ENCODE measurements at places on chromosomes 11 and 22.

- DNase-seq = no peak
Measured at GRCh38 chr22:48901324-48901723, 926.3 kb downstream of the BRD1 start.

GRCh38 chr11:89608234-89608966, 101.7 kb upstream of the TRIM77 start:
- no peak for DNase-seq

- no peak for DNase-seq
Measured at GRCh38 chr11:128484172-128484571, 103.2 kb downstream of the ETS1 start.

GRCh38 chr11:11533751-11534150, 88.1 kb downstream of the GALNT18 start:
- no peak for DNase-seq

DNA sequence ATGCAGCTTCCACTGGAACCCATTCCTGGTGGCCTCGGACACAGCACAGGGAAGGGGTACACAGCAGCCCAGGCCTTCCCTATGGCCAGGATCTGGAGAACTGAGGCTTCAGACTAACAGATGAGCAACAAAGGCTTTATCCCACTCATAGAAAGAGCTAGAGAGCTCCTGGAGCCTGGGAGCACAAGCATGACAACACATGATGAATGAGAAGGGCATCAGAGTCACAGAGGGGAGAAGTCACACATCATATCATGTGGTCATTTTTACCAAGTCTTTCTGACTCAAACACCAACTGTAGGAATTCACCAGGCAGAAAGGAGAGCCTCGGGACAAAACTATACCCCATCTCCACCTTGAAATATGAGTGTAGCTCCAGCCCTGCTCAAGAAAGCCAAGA, 43.2 kb downstream of the NRXN2 start:
- no peak for DNase-seq

- DNase-seq = no peak
Measured at GRCh38 chr11:61273178-61274078, 21.7 kb downstream of the VWCE start.

DNA sequence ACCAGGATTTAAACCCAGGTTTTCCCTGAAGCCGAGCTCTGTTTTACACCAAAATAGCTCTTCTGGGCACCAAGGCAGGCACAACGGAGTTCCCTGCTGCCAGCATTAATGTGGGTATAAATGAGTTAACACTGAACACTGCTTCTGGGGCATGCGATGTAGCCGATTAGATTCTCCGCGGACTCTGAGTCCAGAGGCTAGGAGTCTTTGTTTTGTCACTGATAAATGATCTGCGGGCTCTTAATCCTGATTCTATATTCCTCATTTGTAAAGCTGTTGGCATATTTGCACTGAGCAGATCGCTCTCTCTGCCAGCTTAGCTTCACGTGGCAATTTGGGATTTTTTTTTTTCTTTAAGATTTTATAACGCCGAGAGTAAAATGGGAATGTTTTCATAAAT, 16.8 kb upstream of the LDLRAD3 start:
- DNase-seq = no peak

- DNase-seq = no peak
Measured at GRCh38 chr11:1891831-1892115, at the start of gene PRR33. TSS of gene PRR33 (minus strand) at chr11:1891895. CDS start at chr11:1890584, 1,311 bp downstream.

DNA sequence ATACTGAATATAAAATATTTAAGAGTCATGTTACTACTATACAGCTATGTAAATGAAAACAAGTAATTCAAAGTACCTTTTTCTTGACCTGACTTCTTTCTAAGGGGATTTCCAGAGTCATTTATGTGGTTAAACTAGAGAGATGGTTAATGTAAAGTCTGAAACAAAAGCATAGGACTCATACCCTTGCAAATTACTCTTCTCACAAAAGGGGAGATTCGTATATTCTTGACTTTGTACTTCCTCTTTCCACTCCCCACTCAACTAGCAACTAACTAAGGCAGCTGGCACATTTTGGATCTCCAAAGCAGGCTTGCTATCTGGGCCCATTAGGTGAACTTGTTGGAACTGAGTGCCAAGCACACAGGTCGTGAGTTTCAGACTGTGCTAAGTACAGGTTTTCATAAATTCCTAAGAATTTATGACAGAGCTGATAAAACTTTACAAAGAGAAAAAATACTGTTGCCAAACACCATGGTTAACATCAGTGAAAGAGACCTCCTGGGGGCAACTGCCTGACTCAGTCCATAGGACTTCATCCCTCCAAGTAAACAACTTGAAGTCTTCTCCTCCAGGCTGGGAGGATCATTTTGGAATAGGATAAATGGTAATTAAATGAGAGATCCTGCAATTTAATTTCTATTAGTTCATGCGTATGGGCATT, 77.0 kb upstream of the DDI1 start:
- DNase-seq = no peak

GRCh38 chr11:78025378-78025777, 2.3 kb upstream of the KCTD14 start:
- no peak for DNase-seq

- DNase-seq = no peak
Measured at GRCh38 chr11:134334796-134335571, 3.2 kb downstream of the GLB1L2 start.

DNA sequence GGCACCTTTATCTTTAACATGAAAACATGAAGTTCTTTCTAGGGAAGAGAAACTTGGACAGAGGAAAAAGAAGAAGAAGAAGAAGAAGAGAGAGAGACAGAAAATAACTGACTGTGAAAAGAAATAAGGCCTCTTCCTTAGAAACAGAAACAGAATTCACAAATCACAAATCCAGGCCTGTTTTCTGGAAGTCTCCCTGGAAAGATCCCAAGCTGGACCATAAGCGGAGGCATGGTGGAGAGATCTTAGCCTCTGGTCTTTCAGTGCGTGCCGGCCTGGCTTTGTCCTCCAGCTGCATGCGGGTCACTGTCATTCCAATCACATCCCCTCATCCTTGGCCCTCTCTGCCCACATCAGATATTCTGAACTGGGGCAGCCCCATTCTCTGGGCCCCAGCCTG, 6.9 kb downstream of the FXYD6 start:
- no peak for DNase-seq

DNA sequence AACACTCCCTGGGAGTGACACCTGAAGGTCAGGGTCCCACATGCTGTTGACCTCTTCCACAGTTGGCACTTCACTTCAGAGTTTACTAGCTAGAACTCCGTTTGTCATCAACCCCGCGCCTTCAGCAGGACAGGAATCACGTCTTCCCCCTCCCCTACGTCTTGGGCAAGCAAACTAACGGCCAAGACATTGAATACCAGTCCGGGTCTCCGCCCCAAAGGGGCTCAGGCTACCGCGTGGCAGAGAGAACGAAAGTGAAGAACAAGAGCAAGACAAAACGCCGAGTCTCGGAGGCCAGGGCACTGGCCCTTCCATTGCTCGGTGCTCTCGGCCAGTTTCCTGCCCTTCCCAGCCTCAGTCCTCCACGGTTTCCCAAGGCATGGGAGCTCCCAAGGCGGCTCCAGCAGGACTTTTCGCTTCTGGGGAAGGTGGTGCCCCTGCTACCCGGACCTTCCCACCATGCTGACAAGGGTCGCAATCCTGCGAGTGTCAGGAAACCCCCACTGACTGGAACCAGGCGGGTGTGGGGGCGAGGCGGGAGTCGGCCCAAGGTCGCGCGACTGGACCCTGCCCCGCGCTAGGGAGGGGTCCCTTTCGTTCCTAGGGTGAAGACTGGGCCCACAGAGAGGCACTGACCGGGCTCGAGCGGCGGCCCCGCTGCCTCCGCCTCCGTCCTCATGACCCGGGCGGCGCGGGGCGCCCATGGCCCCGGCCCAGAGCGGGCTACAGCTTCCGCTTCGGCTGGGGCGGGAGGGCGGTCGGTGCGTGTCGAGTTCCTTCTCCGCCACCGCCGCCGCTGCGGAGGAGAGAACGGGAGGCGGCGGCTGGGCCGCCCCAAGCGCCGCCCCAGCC, at the start of gene GUCD1:
GUCD1 (minus strand) TSS at position 826 of the 852 bp plus-strand sequence; CDS start at position 679, 147 bp downstream.
- DNase-seq = peak; percentile 29

DNA sequence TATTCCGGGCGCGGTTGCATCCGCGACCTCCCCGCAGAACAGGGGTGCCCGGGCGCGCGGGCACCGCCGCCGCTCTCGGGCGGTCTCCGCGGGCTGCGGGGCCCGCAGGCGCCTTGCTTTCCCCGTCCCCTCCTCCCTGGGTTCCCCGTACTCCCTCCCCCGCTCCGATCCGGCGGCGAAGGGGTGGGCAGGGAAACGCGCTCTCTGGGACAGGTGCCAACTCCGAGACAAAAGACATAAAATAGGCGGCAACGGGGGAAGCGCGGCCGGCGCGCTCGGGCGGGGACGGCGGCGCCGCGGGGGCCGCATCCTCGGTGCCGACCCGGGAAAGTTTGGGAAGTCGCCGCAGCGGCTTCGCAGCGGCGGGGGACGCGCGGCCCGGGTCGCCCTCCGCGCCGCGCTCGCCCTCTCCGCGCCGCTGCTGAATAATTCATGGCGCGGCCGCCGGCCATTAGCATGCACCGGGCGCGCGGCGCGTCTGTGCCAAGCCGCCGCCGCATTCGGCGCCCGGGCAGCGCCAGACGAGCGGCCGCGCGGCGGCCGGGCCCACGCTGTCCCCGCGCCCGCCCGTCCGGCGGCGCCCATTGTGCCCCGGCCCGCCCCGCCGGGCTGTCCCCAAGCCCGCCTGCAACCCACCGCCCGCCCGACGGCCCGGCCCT, 78.7 kb upstream of the PPARA start:
- DNase-seq = peak; percentile 74

GRCh38 chr22:48654492-48654891, 1173.2 kb downstream of the BRD1 start:
- DNase-seq = no peak

DNA sequence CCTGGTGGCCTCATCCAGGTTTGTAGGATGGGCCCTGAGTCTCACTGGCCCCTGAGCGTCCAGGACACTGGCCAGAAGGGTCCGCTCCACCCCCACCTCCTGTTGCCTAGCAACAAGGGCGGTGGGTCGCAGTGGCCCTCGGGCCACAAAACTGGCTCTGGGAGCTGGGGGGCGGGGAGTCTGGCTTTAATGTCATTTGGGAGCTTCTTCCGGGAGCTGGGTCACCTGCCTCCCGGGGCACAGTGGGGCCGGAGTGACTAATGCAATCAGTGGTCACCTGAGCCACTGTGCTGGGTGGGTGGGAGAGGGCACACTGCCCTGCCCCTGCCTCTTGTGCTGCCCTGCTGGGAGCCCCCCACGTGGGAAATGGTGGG, 2.6 kb downstream of the TH start:
- no peak for DNase-seq

DNA sequence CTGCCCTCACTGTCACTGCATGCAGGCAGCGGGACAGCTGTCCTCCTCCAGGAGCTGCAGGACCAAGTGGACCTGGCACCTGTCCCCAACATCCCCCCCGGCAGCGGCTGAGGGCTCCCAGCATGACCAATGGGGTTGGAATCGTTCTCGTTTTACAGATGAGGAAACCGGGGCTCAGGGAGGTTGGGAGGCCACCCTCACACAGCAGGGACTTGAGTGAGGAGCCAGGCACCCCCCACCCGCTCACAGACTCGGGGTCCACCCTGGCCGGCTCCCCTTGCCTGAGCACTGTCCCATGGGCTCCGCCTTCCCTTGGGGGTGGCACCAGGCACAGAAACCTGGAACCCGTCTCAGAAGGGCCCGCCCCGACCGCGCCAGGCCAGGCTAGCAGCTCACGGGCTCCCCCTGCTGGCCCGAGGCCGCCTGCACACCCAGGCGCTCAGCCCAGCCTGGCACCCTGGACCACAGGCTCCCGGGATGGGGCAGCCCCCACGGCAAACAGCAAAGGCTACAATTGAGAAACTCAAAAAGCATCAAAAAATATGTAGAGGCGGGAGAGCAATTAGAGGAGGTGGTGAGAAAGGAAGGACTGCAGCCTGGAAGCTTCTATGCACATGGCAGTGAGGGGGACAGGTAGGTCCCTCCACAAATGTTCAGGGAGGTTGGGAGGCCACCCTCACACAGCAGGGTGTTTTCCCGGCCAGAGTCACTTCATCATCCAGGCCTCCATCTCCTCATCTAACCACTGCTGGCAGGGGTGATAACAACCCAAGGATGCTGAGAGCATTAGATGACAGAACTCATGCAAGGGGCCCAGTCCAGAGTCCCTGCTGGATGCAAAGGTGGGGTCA, 12.8 kb downstream of the MACROD1 start:
- peak; percentile 69 for DNase-seq

- no peak for DNase-seq
Measured at GRCh38 chr11:122663764-122664163, 8.2 kb downstream of the UBASH3B start.

- no peak for DNase-seq
Measured at GRCh38 chr11:36270701-36271100, 18.5 kb downstream of the COMMD9 start.

DNA sequence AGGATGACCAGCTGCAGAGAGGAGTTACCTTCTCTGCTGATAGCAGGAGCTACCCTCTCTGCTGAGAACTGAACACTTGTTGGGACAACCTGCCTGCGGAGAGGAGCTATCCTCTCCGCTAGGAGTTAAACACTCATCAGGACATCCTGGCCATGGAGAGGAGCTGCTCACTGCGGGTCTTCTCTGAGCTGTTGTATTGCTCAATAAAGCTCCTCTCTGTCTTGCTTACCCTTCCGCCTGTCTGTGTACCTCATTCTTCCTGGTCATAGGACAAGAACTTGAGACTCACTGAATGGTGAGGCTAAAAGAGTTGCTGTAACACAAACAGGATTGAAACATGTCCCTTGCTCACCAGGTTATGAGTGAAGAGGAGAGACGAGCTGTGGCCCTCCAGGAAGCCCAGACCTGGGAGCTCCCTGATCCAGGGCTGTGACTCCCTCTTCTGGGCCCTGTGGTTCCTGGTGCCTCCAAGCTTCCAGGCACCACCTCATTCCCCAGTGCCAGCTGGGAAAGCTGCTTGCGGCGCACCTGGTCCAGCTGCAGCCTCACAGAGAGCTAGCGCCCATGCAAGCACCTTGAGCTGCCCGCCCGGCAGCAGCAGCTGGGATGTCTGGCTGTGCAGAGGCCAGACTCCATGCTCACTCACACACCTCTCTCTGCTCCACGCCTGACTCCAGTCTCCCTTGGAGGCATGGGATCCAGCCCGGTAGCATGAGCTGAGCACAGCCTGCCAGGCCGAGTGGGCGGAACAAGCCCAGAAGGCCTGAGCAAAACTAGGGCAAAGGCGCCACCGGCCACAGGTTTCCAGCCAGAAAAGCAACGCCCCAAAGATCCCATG, 50.5 kb downstream of the RAB30 start:
- no peak for DNase-seq

DNA sequence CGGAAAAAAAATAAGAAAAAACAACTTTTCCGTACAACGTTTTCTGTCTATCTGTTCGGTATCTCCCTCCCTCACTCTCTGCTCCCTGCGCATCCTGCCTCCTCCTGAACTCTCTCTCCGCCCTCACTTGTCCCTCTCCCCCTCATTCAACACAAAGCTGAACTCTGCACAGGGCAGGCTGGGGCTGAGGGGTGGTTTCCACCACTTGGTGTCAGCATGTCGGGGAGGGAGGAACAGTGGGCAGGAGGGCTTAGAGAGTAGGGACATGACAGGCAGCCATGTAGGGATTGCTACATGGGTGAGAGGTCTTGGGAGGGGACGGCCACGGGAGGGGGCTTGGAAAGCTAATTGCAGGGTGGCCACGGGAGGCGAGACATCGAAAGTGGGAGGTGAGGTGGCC, 17.6 kb downstream of the SLC22A12 start:
- no peak for DNase-seq

Data from stimulated activated CD4-positive, alpha-beta T cell treated with anti-CD3 and anti-CD28 coated beads, Interleukin-4, amount 100 ng/mL, for 24 hours (primary cell).